ENCODE measurements at places on chromosomes 2 and 18. TPM values are rescaled to one million over a fixed set of nuclear protein-coding genes. Genes with fewer than 3 reads are reported as not detected.

- DNase-seq = peak; percentile 94
Measured at GRCh38 chr18:13221869-13222855, 3.6 kb downstream of the LDLRAD4 start.

- peak; percentile 50 for DNase-seq
Measured at GRCh38 chr18:75100832-75101630, 107.9 kb downstream of the PTGR3 start.

GRCh38 chr2:112947374-112947773 lies 30.4 kb upstream of the IL36G start:
- DNase-seq = no peak

The MYCN gene
- 0.88 TPM for total RNA-seq

The MALT1 gene
- 12.8 TPM for total RNA-seq
